ENCODE measurements at places on chromosomes 1 and 21. TPM values are rescaled to one million over a fixed set of nuclear protein-coding genes. Genes with fewer than 3 reads are reported as not detected.

OMA1 gene
- 29.9 TPM for polyA plus RNA-seq

DNA sequence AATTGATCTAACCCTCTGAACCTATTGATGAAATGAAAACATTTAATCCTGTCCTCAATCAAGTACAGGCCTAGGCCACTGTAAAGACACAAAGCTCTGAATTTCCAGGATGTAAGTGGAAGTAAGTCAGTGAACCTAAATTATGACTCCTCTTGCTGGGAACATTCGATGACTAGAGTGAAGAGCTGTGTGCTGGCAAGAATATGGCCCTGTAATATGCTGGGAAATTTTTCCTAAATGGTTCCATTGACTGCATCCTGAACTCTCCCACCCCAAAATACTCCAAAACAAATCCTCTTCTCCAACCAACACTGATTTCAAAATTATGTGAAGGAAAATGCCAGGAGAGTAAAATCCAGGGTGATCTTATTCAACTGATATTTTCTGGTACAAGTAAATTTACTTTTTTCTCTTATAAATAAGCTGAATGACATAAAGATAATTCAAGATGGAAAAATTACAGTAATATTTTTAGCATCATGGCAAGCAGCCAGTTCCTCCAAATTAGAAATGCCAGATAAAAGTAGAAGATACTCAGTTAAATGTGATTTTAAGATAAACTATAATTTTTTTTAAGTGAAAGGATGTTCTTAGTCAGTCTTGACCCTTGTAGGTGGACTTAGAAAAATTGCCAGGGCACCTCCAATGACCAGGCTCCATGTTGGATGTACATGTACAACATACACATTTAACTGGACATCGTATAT, 269.4 kb downstream of the PTGER3 start:
- DNase-seq, result no peak

DNA sequence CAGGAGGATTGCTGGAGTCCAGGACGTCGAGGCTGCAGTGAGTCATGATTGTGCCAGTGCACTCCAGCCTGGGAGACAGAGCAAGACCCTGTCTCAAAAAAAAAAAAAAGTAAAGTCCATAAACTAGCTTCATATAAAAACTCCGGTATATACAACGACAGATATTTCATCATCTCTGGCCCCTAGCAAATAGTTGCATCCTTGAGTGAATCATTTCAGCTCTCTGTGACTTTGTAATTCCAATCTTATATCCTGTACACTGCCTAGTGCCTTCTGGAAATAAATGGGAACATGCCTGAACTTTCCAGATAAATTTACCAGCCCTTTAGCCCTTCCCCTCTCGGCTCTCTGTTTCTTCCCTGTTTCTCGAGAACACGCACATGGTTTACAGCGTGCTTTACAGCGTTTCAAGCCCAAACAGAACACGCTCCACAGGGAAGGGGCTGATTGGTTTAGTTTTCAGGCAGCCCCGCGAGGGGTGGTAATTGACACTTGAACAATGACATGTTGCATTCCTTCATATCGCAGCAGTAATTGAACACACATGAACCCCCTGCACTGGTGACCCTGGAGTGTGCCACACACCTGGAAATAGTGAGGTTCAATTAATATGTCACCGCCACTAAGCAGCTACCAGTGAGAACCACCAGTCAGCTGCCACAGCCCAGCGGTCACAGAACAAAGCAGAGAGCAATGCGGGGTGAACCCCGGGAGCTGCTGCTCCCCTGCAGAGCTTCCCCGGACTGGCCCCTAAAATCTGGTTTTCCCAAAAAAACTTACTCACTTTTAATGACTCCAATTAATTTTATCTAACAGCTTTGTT, 35.7 kb upstream of the SIM2 start:
- no peak for DNase-seq

DNA sequence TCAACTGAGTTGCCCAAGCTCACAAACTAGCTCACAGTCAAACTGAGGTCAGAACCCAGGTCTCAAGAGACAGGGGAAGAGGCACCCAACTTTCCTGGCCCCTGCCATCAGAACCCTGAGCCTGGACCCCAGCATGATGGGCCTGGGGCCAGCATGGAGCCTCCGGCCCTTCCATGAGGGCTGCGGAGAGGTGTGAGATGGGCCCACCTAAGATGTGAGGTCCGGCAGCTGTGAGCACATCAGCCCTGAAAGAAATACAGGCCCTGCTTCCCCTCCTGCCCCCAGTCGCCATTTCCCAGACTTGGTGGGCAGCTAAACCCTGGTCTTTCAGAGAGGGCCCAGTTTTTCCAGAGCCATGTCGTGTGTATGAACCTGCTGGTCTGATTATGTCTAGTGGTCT, 30.6 kb downstream of the QSOX1 start:
- DNase-seq, result no peak

- no peak for DNase-seq
These were observed 10.5 kb upstream of the ARF1 start for GRCh38 chr1:228071839-228072657.
